SJSA1 (cell line): ENCODE measurements at places on chromosomes 3 and 15. TPM values are rescaled to one million over a fixed set of nuclear protein-coding genes. Genes with fewer than 3 reads are reported as not detected.

- DNase-seq = no peak
These were observed 39.4 kb upstream of the FRMD4B start for GRCh38 chr3:69425249-69425648.

DNA sequence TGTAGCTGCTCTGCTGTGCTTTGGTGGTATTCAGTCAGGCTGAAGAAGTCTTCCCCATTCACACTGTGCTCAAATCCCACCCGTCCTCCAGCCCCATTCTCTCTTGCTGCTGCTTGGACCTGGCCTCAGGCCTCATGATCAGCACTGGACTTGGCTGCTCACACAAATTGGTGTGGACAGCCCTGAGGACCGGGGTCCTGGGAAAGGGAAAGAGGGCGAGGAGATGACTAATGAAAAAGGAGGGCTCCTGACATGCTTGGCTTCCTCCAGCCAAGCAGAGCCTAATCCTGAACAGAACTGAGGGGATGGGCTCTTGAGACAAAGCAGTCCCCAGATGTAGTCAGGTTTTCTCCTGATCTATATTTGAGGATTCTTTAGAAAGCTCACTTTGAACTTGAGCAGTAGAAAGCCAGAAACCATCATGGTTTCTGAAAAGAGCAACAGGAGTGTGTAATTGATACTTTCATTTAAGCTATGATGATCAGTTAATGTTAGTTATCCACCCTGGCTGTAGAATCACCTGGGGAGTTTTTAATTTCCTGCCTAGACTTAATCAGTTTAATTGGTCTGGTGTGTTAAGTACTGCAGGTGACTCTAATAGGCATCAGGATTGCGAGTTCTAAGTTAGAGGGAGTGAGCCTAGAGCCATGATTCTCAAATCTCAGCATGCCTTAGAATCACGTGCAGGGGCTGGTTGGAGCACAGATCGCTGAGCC, 79.4 kb upstream of the THBS1 start:
- no peak for DNase-seq

GRCh38 chr15:79811406-79812405, 85.1 kb downstream of the MTHFS start:
- DNase-seq = no peak

Gene DISP2
- total RNA-seq = 0.21 and 0.28 TPM in 2 replicates
